ENCODE measurements at places on chromosomes 5 and 9. TPM values are rescaled to one million over a fixed set of nuclear protein-coding genes. Genes with fewer than 3 reads are reported as not detected.

Gene THBS4
- not detected for total RNA-seq

GRCh38 chr5:54671111-54671531, 153.6 kb downstream of the SNX18 start:
- no peaks in the 10 kb centered on the region for H3K36me3 ChIP-seq
- DNase-seq = no peak
- no peaks in the 10 kb centered on the region for H3K27me3 ChIP-seq
- no peak overlapping the region for H3K4me3 ChIP-seq
- no peak overlapping the region for H3K27ac ChIP-seq

Gene PCDHGA9
- 1.9 TPM for total RNA-seq

Gene AMBP
- not detected for total RNA-seq

Measured in PC-3 (cell line).